ENCODE measurements at places on chromosomes 5 and 9.

GRCh38 chr9:107367727-107368502 lies 84.8 kb downstream of the RAD23B start:
- no peak for DNase-seq

- no peak for DNase-seq
These were observed 46.2 kb downstream of the TENT4A start for GRCh38 chr5:6759401-6759800.

GRCh38 chr5:24737163-24737562 lies 92.4 kb upstream of the CDH10 start:
- DNase-seq, result no peak

GRCh38 chr5:84862132-84862531 lies 477.5 kb upstream of the EDIL3 start:
- DNase-seq, result no peak

GRCh38 chr9:90274725-90275124 lies 367.9 kb downstream of the DIRAS2 start:
- DNase-seq, result no peak

- DNase-seq, result no peak
These were observed 10.7 kb upstream of the LURAP1L start for GRCh38 chr9:12764150-12764549.

- DNase-seq, result peak; percentile 51
These were observed 12.0 kb downstream of the ENHO start for GRCh38 chr9:34510497-34511468.

- no peak for DNase-seq
These were observed 296.2 kb upstream of the EDIL3 start for GRCh38 chr5:84680908-84681307.

GRCh38 chr9:101582553-101582952 lies 12.2 kb downstream of the PPP3R2 start:
- DNase-seq, result no peak

DNA sequence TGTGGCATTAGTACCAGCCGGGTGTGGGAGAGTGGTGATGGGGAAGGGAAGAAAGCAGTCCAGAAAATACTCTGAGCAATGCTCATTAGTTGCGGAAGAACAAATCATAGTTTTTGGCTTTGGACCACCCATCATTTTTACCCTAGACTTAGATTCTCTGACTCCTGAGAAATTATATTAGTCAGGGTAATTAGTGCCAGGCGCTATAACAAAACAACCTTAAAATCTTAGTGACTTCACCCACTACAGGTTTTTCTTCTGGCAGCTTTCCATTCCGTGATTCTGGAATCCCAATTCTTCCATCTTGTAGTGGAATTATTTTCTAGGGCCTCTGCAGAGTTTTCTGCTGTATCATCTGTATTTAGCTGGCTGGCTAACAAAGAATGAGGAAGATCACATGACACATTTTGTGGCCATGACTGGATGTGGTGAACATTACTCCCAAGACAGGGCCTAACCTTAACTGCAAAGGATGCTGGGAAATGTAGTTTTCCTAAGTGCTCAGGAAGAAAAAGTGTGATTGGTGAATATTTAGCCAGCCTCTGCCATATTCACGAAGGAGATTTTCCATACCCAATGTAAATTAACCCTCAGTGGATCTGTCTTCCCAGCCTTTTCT lies 373.0 kb upstream of the MEF2C start:
- no peak for DNase-seq

- DNase-seq, result no peak
These were observed 447.1 kb downstream of the LRRC70 start for GRCh38 chr5:63025679-63026078.

GRCh38 chr5:14706615-14707021 lies 42.1 kb downstream of the OTULIN start:
- DNase-seq, result no peak

- DNase-seq, result no peak
These were observed 16.2 kb upstream of the ATP6V1G1 start for GRCh38 chr9:114571391-114571790.

DNA sequence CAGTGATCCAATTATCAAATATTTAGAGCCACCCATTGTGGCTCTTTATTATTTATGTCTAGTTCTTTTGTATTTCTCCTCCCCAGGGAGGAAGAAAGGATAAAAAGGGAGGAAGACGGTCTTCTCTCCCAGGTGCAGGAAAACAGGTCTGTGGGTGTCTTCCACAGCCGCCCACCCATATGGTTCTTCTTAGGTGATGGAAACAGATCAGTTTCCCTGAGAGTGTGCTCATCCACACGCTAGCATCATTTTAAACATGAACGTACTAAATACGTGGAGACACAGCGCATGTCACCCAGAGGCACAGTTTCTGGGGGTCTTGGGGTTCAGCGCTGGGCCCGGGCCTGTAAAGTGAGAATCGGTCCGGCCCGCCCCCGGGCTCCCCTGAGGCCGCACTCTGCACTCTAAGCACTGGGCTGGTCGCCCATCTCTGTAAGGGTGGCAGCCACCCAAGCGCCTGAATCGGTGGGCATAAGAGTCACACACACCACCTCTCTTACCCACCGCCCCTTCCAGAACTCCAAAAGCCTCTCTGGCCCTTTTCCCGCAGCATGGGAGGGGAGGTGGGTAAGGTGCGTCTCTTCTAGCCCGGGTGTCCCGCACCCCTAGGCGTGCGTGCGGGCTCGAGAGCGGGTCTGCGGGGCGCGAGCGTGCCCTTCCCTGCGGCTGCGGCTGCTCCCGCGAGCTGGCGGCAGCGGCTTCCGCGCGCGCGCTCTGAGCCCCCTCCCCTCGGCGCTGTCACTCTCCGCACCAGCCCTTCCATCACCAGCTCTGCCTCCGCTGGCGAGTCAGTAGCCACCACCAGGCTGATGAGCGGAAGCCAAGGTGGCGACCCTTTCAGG lies 1.3 kb downstream of the PTCH1 start:
- DNase-seq, result no peak

DNA sequence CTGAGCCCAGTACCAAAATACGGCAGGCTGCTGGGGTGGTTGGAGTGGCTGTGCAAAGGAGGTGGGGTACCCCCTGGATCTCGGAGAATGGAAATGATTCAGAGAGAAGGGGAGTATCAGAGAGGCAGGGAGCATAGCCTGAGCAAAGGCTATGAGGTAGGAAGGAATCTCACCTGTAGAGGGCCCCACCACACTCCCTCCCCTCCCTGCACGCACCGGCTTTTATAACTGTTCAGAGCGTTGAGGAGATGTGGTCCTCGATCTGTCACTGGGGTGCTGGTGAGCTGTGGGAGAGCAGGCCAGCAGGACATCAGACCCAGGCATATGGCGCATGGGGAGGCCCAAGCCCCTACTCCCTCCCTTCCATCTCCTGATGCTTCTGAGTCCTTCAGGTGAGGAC lies 13.2 kb downstream of the PHF19 start:
- DNase-seq, result no peak

DNA sequence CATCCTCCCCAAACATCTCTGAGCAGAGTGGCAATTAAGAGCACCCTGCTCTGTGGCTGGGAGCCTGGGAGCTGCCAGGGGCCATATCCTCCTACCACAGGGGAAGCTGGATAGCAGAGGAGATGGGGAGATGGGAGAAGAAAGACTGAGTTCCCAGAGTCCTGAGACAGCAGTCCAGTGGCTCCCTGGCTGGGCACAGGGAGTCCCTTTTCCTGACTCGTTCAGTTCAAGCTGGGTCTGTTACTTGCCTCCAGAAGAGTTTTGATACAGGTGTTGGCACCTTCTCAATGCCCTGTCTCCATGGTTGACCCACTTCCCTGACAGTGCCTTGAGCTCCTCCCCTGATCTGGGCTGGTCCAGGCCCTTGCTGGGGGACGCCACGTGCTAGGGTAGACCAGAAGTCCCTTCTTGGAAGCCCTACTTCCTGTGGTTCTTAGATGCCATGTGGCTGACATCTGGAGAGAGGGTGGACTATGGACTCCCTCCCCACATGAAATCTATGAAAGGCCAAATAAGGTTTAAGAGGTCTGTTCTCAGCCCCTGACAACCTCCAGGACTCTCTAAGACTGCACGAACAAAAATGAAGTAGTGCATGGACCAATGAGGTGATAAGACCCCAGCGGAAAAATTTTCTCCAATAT lies 166.2 kb downstream of the AUH start:
- no peak for DNase-seq

- no peak for DNase-seq
These were observed 143.3 kb downstream of the RAPGEF6 start for GRCh38 chr5:131491749-131492148.
